ENCODE measurements at places on chromosomes 2 and 18.

DNA sequence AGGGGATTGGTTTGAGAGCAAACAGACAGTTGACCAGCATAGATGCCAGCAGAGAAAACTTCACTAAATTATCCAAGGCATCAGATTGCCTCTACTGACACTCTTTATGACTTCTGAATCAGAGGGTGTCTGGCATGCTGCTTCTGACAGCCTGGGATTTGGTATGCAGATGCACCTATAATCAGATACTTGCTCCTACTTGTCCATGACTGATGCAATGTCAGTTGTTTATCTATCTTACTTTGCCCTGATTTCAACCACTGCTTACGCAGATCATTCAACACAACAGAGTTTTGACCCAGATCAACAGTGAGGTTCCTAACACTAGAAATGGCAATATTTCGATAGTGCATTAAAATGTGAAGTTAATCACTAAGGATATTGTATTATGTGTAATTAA, 22.6 kb upstream of the CALCRL start:
- no peak for DNase-seq

DNA sequence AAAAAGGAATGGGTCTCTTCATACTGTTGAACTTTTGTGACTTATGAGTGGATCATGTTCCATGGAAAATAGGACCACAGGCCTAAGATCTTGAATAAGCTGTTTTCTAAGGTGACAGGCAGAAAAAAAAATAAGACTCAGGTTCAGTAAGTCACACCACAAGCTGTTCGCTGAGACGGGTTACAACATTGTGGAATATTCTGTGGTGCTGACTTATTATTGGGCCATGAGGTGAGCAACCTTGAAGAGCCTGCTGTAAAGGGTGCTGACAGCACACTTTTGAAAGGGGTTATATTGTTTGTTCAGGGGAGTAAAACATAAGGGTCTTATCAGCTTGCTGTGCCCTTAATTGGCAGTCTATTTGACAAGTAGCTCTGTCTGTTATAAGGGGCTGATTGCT, 439.8 kb upstream of the SLC14A2 start:
- no peak for DNase-seq

DNA sequence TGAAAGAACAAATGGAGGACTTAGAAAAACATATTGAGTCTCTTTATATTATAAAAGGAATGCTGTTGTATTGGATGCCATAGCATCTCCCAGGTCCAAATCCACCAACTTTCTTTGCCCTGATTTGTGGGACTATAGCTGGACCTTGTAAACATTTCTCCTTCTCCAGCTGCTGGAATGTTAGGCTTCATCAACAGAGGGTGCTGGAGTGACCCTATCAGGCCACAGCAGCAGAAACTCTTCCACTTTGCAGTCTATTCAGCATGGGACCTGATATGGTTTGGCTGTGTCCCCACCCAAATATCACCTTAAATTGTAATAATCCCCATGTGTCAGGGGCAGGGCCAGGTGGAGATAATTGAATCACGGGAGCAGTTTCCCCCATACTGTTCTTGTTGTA, 138.4 kb upstream of the ARL4C start:
- no peak for DNase-seq

DNA sequence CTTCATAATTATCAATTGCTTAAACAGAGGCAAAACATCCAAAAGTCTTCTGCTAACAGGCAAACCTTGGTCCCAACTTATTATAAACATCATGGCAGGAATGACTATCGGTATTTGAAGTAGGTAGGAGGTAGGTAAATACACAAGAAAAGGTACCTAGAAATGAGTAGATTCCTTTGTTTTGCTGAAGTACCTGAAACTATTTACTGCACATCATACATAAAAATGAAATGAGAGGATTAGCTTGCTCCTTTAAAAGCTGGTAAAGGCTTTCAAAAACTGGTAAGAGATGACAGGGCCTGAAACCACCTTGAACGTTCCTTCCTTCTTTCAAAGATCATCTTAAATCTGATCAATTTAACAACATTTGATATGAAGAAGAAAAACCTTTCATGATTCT, 55.2 kb upstream of the MAPRE2 start:
- no peak for DNase-seq

DNA sequence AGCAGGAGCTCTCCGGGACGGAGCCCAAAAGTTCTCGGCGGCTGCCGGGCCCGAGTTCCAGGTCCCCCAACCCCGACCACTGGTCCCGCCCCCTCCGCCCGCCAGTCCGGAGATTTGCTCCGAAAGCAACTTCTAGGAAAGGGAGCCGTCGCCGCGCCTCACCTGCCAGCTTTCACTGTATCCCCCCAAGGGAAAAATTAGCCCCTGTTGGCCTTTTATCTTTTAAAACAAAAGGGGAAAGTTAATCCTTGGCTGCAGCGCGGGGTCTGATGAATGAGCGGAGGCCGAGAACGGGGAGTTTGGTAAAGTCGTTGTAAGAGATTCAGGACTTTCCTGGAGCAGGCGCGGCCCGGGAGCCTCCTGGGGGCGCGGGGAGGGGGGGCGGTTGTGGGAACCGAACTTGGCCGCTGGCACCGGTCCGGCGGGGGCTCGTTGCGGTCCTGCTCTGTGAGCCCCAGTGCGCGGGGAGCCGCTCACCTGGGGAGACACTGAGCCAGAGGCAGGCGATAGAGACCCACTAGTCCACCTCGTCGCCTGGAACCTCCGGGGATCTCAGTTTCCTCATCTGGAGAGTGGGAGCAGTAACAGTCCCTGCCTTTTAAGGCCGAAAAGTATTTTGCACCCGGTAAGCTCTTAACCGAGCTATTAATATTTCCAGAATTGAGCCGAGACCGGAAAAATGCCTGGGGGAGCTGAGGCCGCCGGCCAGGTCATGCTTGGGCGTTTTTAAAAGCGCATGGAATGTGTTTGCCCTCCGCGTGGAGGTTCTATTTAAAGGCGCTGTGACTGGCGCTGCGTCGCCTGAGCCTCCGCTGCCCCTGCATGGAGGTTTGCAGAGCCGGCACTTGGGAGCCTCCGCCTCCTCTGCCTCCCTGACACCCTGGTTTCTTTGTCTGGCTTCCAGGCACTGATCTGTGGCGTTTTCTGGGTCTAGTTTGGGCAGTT, 1.1 kb downstream of the EFHD1 start:
- DNase-seq: no peak

- no peak for DNase-seq
Observed at GRCh38 chr2:58891828-58892377, 650.8 kb upstream of the FANCL start.

All from NCI-H1694 treated with DMSO at 0.1 percent for 48 hours (cell line).